ENCODE measurements at places on chromosomes 12 and 14.
A peak's percentile ranks its signal among the peaks of the same experiment; 100 is the strongest.

DNA sequence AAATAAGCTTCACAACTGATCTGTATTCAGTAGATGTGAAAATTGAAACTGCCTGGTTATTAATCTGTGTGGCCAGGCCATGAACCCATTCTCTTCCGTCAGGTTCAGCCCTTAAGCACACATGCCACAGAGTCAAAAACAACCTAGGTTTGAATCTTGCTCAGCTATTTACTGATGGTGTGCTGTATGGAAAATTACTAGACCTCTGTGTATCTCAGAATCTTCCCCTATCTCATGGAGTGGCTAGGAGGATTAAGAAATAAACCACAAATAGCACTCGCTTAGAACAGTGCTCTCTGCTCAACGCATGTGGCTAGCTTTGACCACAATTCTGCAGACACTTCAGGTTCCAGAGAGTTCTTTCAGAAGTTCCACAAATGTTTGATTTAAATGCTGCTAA lies 240.7 kb upstream of the PLEKHG7 start:
- peak; percentile 61 for DNase-seq

DNA sequence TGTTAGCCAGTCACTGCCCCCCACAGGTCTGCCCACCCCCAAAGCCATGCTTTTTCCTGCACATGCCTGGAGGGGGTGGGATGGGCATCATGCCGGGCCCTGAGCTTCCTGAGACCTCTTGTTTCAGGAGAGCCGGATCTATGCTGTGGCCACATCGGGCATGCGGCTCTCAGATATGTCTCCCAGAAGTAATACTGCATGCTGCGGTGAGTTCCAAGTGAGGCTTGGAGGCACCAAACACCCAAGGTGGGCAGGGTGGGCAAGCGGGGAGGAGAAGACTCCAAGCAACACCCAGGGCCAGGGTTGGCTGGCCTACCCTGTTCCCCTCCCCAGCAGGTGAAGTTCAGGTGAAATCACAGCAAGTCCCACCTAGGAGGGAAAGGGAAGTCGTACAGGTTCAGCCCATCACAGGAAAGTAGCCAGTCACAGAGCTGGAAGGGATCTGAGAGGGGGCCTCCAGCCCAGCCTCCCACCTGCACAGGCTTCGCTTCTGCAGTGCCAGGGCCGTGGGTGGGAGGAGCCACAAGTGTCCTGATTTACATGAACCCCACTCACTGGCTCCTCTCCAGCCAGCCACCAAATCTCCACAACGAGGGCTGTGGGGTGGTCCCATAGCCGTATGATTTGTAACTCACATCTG lies 30.9 kb downstream of the PIGH start:
- DNase-seq: no peak

- DNase-seq: no peak
Observed at GRCh38 chr12:117342682-117343081, 18.7 kb downstream of the NOS1 start.

- no peak for DNase-seq
Observed at GRCh38 chr14:89500303-89500702, 83.3 kb upstream of the FOXN3 start.

- DNase-seq: no peak
Observed at GRCh38 chr12:26691234-26691970, 141.6 kb downstream of the ITPR2 start.

- no peak for DNase-seq
Observed at GRCh38 chr14:94582199-94582750, 1.0 kb downstream of the SERPINA5 start.

DNA sequence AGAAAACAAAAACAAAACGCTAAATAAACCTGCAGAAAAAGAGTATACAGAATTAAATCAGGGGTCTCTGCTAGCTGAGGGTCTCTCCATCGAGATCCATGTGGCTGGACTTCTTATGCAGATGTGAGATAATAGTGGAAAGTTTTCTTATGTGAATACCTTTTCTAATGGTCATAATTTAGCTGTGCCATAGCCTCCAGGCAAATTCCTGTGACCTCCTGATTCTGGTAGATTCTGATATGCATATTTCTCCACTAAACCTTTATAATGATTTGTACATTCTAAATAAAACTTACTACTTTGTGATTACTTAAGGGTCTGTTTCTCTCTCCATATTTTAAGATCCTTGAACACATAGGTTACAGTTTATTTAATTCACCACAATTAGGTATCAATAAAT lies 1002.6 kb downstream of the GALC start:
- no peak for DNase-seq

GRCh38 chr12:6360080-6360571 lies 15.2 kb downstream of the SCNN1A start:
- DNase-seq: no peak

DNA sequence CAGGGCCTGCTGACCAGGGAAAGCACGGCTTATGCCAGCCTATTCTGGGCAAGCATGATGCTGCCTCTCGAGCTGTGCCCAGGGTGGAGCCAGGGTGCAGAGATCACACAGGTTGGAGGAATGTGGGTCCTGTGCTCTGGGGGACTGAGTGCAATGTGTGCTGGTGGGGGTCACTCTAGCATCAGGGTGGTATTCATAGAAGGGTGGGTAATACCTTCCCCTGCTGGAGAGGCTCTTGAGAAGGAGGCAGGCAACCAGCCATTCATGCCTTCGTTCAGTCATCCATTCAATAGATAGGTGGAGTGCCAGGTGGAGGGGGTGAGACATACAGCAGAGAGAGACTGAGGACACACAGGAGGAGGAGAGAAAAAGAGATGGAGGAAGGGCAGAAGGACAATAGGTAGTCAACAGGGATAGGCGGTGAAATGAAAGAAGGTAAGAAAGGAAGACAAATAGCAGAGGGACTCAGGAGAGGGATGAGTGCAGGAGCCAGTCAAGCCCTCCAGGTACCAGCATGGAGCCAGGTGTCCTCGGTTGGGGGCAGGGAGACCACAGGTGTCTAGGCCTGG lies 5.2 kb upstream of the ZNF385A start:
- DNase-seq: no peak

DNA sequence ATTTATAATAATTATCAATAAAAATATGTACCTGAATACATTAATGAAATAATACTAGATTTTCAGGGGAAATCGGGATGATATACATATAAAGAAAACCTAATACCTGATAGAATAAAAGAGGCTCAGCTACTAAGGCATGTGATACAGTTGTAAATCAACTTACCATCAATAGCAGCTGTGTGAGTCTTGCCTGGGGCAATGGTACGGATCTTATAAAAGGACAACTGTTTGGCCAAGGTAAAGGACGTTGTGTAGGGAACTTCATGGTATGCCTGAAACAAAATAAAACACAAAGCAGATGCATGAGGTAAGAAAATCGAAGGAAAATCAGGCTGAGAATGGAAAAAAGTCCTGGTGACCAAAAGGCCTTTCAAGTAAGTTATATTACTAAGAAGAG lies 25.4 kb downstream of the NEK9 start:
- DNase-seq: no peak

- no peak for DNase-seq
Observed at GRCh38 chr14:64069634-64070359, 217.0 kb downstream of the SYNE2 start.

DNA sequence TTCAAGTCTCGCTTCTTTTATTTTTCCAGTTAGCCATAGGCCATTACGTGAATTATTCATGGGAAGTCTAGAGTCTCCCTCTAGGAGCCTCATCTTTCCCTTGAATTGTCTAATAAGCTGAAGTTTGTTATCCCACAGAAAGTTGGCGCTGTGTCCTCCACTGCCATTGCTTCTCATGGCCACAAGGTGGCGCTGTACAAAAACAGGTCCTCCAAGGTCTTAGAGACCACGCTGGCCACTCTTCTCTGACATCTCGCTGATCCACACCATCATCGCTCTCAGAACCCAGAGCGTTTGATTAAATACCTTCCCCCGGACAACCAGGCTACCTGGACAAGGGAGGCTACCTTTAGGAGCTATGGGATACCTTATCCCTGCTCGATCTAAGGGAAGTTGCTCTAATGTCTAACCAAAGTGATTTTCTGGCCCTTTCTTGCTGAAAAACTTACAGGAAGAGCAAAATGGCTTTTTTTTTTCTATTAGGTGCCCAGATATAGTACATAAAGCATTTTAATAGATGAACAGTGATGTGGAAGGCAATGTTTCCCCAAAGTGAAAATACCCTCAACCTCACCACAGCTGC lies 110.0 kb downstream of the CCDC60 start:
- peak; percentile 26 for DNase-seq

- DNase-seq: no peak
Observed at GRCh38 chr12:105315726-105316125, 14.8 kb upstream of the C12orf75 start.

GRCh38 chr14:24051789-24052655 lies at the start of gene CARMIL3:
TSS of gene CARMIL3 (plus strand) at chr14:24052009. CDS start at chr14:24052154, 145 bp downstream.
- DNase-seq: peak; percentile 57

DNA sequence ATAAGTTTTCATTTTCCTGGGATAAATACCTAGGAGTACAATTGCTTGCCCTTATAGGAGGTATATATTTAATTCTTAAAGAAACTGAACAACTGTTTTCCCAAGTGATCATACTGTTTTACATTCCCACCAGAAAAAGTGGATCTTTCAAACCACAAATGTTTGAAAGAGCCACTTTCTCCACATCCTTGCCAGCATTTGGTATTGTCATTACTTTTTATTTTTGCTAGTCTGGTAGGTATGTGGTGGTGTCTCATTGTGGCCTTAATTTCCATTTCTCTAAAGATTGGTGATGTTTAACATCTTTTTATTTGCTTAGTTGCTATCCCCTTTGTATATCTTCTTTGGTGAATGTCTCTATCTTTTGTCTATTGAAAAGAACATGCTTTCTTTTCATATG lies 50.6 kb downstream of the CCDC91 start:
- no peak for DNase-seq

- no peak for DNase-seq
Observed at GRCh38 chr14:90678420-90678819, 137.8 kb downstream of the TTC7B start.

GRCh38 chr12:1815814-1816729 lies 4.3 kb upstream of the LRTM2 start:
- DNase-seq: no peak

DNA sequence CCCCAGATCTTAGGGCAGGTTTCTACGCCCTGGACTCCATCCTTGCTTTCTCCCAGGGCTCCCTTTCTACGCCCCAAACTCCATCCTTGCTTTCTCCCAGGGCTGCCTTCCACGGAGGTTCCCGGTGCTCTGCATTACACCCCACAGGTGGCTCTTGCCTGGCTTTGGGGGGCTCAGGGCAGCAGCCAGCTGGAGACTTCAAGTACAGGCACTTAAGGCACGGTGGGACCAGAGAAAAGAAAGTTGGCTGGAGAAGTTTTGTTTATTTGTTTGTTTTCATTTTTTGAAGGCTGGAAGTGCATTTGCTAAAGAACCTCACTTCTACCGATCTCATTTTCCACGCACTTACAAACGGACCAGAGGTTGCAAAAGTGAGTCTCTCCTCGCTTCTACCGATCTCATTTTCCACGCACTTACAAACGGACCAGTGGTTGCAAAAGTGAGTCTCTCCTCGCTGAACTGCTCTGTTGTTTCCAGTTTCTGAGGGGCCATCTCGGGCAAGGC lies 103.8 kb upstream of the MED13L start:
- DNase-seq: no peak

DNA sequence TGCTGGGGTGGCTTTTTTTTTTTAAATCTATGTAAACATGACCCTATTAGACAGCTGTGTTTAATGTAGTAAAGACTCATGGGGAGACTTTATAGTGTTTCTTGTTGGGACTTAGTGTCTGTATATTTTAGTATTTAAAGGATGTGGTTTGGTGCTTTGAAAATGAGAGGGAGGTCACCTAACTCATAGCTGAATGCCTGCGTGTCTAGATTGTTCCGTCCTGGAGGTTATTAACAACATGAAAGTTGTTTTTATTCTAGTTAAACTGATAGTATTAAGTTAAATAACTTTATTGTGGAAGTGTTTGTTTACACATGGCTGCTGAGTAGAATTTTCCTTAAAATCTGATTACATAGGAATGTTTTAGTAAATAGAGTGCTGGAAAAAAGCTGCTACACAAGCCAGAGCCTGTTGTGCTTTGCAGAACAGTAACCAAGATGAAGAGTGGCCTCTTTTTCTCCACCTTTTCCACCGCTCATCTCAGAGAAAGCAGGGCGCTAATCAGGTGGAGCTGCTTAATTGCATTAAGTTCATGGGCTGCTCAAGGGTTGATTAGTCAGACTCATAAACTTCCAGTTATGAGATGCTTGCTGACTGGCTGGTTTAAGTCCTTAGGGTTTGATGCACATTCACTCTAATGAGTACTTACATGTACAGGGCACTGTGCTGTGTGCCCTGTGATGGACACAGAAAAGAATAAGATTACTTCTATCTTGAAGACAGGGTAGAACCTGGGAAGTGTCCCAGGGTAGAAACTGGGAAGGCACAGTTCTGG lies 62.7 kb downstream of the FBXO34 start:
- peak; percentile 58 for DNase-seq

All from CD4-positive, alpha-beta T cell treated with Interleukin-4 for 4 hours (primary cell).